ENCODE measurements at places on chromosomes 2 and 18. TPM values are rescaled to one million over a fixed set of nuclear protein-coding genes. Genes with fewer than 3 reads are reported as not detected.

The COL5A2 gene
- total RNA-seq: 27.1 TPM

The MAL gene
- 19.1 TPM for total RNA-seq

The CFAP53 gene
- 0.29 TPM for total RNA-seq

The NEB gene
- 0.68 TPM for total RNA-seq

The ASB18 gene
- not detected for total RNA-seq

GRCh38 chr2:158042245-158042644, 59.4 kb upstream of the UPP2 start:
- DNase-seq: no peak

DNA sequence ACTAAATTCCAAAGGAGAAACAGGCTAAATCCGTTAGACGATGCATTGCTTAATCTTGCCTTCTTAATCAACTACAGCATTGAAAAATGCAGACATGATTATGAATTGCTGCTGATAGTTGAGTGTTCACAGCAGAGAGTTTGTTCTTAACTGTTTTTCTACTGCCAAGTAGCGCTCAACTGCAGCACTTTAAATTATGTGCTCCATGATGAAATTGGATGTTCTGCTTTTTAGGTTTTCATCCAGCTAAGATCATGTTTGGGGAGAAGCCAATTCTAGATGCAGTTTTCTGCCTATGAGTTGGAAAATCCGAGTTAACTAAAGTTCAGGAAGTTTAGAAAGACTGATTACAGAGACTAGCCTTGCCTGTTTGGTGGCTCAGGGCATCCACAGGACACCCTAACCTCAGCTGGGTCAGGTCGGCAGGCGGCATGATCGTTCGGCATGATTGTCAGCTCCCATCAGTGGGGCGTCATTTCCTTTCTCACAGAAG, 119.4 kb upstream of the PIEZO2 start:
- no peak for DNase-seq

GRCh38 chr2:132489150-132489549, 72.5 kb downstream of the GPR39 start:
- DNase-seq: no peak

GRCh38 chr2:206798000-206798399, 32.6 kb downstream of the FASTKD2 start:
- no peak for DNase-seq

GRCh38 chr2:45415534-45416123, 195.4 kb downstream of the SRBD1 start:
- DNase-seq: no peak

GRCh38 chr2:226398580-226398979, 401.0 kb downstream of the IRS1 start:
- DNase-seq: no peak

- no peak for DNase-seq
Observed at GRCh38 chr2:29469516-29469915, 354.3 kb downstream of the CLIP4 start.

DNA sequence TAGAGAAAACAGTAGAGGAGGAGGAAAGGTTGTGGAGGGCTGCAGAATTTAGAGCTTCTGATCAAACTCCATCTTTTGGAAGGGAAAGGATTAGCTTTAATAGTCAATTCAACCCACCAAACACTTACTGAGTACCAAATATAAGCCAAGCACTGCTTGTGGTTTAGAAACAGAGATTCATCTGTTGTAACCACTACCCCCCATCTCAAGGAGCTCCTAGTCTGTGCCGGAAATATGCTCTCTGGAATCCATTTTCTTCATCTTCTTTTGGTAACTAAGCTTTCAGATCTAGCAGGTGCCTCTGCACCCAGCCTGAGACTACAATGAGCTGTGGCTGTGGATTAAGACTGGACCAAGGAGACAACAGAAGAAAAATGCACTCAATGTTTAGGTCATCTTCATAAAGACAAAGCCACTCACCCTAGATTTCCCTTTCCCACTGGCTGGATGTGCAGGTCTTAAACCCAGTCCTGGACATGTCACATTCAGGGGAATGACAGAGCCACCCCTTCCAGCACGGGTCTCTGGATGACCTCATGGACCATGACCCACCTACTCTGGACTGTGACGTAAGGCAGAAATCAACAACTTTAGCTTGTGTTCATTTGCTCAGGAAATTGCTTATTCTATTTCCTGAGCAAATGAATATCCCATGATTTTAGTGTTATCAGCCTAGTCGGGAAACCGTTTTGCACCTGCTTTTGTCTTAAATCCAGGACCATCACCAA, 52.9 kb downstream of the EPB41L3 start:
- DNase-seq: no peak

DNA sequence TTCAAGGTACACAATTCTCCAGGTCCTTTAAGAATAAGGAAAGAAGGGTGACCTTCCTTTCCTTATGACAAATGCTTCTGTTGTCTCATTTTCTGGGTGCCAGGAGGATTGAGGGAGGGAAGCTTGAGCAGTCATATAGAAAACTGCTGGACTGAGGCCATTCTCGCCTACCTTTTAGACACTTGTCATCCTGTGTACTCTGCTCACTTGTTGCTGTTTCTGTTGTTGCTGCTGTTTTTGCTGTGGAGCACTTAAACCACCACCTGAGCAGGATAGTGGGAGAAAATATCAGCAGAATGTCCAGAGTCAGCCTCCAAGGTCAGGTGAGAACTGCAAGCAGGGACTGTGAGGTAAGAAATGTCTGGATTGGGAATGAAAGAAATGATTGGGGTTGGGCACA, 2.8 kb downstream of the DNAJC5G start:
- DNase-seq: no peak

DNA sequence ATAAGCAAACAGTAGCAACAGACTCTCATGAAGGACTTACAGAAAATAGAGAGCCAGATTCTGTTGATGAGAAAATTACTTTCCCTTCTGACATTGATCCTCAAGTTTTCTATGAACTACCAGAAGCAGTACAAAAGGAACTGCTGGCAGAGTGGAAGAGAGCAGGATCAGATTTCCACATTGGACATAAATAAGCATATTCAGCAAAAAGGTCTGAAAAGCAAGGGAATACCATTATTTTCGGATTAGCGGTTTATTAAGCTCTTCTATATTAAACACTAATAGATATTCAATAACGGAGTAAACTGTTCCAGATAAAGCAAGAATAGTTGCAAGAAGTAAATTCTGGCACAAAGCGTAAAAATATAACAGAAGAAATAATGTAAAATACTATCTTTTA, 25.0 kb downstream of the POLI start:
- no peak for DNase-seq

DNA sequence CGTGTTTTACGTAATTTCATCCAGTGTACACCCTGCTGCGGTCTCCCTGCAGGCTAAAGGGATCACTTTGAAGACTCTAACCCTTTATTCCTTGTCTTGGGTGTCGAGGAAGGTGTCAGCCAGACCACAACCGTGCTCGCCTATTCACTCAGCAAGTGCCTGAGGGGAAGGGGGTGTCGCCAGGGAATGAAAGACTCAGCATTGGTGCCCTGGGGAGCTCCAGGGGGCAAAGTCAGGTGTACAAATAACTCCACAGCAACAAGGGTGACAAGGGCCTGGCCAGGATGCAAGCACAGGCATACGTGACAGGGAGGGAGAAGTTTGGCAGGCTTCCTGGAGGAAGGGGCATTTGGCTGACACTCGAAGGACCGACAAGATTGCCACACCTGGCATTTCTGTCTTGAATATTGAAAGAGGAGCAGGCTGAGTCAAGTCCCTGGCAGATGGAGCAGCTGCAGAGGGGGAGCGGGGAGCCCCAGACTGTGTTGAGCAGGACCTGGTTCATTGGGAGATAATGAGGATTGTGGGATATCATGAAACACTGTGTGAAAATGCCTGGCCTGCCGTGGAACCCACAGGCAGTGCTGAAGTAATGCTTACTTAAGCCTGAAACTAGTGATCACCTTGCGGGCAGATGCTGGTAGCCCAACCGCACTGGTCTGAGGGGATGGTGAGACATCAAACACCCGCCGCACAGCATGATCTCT, 93.9 kb downstream of the RHOB start:
- no peak for DNase-seq

DNA sequence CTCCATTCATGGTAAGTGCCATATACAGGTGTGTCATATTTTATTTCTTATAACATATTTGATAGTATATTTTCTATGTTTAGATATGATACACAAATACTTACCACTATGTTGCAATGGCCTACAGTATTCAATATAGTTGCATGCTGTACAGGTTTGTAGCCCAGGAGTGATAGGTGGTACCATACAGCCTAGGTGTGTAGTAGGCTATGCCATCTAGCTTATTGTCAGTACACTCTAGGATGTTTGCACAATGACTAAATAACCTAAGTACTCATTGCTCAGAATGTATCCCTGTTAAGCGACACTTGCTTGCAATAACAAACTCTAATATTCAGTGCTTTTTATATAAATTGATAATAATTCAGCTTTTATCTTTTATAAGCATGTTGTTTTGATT, 563.1 kb upstream of the LINC00305 start:
- no peak for DNase-seq

All from kidney epithelial cell (primary cell).